ENCODE measurements at places on chromosomes 16 and 17.

- DNase-seq, result no peak
Observed at GRCh38 chr17:7916385-7916682, 245 bp upstream of the RNF227 start.

DNA sequence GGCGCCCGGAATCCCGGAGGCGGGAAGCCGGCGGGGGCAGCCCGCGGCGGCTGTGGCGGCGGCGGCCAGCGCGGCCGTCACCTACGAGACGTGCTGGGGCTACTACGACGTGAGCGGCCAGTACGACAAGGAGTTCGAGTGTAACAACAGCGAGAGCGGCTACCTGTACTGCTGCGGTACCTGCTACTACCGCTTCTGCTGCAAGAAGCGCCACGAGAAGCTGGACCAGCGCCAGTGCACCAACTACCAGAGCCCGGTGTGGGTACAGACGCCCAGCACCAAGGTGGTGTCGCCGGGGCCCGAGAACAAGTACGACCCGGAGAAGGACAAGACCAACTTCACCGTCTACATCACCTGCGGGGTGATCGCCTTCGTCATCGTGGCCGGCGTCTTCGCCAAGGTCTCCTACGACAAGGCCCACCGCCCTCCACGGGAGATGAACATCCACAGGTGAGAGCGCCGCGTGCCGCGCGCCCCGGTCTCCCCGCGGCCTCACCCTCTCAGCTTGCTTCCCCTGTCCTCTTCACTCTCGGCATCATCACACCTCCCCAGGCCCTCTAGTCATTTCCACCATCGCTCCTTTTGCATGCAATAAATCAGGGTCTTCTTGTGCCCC lies 706 bp downstream of the SHISA6 start:
- DNase-seq, result no peak

- DNase-seq, result no peak
Observed at GRCh38 chr17:530851-531250, 178.2 kb upstream of the RPH3AL start.

DNA sequence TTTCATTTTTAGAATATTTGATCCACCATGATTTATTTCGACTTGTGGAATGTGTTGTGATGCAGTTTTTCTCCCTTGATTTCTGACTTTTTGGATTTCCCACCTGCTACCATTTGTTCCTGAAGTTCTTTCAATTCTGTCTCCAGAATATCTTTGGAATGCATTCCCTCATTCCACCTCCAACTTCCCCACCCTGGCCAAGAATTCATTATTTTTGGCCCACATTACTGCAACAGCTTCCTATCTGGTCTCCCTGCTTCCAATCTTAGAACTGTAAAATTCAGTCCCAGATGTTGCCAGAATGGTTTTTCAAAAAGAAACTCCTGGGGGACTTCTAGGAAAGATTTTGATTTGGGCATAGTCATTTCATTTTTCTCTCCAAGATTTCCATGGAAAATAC lies 182.3 kb upstream of the HS3ST4 start:
- no peak for DNase-seq

DNA sequence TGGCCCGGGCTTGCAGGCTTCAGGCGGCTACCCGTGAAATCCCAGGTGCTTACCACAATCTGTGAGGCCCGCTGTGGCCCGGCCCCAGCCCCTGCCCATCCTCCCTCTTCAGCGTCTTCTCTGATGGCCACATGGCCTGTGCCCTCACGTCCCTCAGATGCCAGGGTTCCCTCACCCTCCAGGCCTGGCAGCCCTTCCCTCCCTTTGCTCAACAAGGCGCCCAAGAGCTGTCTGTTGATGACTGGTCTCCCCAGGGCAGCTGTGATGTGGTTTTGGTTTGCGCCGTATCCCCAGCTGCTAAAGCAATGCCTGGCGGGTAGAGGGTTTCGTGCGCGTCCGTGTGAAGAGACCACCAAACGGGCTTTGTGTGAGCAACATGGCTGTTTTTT lies 35.1 kb downstream of the PMM2 start:
- DNase-seq, result no peak

DNA sequence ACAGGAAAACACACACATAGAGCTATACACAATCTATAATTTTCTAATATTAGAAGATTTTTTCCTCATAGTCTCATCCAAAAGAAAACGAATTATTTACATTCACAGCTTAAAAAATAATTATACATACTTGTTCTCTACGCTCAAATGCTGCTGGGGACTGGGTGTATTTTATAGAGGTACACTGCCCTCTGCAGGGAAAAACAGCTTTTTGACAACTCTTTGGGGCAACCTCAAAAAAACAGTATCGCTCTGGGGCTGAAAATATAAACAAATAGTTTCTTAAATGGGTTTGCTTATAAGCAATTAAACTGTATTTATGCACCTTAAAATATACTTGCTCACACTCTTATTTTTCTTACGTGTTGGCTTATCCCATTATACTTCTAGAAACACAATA lies 261.8 kb upstream of the PSMD7 start:
- DNase-seq, result peak; percentile 36

- no peak for DNase-seq
Observed at GRCh38 chr17:77570565-77570898, 388.0 kb upstream of the TNRC6C start.

DNA sequence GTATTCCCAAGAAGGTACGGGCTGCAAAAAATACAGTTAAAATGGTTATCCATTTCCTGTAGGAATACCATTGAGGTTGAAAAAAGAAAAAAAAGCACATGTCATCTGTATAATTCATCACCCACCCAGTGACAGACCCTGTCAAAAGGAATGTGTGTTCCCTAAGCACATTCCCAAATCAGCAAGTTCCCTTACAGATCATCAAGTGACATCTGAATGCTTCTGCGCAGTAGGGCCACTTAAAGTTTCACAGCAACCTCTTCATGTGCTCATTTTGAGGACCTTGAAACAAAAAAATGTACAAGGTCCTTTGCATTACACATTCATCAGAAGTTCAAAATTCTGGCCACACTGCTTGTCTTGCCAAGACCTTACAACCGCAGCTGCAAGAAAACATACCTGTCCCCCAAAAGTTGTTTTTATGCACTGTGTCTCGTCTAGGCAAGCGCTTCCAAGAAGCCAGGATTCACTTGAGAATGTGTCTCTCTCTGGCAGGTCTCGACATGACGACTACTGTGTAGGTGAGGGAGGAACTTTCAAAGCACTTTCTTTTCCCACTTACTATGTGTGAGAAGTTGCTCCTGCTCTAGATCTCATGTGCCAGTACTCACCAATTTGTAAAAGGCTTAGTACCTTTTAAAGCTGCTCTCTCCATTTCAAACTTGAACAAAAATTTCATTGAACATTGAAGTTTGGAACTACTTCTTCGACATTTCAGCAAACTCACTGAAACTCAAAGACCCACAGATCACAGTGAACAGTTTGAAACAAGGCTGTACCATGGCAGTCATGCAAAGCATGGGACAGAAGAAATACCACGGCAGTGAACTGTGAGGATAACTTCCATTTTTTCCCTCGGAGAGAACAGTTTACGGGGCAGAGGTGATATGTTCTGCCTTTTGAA lies 4.3 kb upstream of the POLG2 start:
- no peak for DNase-seq

DNA sequence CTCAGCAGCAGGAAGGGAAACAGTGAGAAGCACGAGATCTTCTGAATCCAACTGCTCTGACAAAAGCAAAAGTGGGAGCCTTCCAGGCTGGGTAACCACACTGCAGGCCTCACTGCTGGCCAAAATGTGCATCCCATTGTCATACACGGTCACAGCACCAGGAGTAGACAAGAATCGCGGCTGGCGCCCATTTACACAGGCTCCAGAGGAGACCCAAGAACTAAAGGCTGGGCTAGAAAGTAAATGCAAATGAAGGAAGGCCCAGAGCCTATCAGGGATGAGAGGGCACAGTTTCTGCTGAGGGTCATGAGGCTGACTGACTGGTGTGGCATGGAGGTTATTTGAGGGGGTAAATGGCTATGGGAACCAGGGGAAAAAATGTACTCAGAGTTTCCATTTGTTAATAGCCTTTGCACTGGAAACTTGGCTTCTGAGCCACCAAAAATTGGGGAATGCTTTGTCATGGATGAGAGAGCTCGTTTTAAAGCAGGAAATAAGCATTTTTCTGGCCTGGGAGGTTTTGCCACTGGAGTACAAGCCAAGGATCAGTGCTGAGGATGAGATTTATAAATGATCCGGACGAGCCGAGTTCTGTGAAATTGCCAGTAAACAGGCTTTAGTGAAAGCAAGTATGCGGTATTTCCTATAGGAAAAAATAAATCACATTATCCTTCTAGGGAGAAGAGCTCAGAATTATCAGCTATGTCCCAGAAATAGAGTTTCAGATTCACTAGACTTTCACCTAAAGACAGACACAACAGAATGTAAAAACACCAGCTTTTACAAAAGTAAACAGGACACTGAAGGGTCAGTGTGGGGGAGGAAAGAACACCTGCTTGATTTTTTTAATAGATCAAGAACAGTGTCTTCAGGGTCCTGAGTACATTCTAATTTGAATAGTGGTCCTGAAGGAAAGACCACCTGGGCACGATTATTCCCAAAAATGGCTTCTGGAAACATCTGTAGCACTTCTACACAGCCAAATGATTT lies 66.9 kb upstream of the GSG1L start:
- peak; percentile 1 for DNase-seq

DNA sequence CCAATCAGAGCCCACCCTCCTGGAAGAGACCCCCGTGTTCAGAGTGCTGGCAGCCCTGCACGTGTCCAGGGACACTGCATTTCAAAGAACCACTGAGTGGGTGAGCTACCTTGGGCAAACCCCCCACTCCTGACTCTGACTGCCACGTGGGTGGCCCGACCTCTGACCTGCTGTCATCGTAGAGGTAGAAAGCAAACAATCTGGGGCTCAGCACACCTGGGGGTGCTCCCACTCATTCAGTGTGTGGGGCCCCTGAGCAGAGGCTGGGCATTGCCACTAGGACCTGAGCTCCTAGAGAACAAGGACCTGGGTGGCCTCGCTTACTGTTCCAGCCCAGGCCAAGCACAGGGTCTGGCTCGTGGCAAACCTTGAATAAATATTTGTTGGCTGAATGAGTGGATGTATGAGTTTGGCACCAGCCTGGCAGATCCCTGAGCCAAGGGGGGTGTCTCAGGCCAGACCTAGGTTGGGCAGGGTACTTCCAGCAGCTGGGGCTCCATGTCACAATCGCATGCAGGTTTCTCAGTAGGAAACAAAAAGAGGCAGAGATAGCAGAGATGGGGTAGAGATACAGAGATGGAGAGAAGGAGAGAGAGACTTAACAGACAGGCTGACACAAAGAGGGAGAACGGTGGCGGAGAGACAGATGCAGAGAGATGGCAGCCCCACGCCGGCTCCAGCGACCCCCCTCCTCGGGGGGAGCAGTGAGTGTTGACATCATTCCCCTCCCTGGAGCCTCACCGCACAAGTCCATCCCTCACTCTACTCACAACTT lies 5.4 kb upstream of the DRC7 start:
- DNase-seq, result no peak

DNA sequence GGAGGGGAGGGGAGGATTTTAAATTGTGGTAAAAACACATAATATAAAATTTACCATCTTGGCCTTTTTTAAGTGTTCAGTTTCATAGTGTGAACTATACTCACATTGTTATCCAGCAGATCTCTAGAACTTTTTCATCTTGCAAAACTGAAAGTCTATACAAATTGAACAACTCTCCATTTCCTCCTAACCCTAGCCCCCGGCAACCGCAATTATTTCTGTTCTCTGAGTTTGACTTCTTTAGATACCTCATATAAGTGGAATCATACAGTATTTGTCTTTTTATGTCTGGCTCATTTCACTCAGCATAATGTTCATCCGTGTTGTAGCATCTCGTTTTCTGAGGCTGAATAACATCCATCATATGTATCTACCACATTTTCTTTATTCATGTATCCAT lies 30.0 kb upstream of the MRTFB start:
- DNase-seq, result no peak

- peak; percentile 51 for DNase-seq
Observed at GRCh38 chr17:57121308-57122042, 36.4 kb downstream of the AKAP1 start.

DNA sequence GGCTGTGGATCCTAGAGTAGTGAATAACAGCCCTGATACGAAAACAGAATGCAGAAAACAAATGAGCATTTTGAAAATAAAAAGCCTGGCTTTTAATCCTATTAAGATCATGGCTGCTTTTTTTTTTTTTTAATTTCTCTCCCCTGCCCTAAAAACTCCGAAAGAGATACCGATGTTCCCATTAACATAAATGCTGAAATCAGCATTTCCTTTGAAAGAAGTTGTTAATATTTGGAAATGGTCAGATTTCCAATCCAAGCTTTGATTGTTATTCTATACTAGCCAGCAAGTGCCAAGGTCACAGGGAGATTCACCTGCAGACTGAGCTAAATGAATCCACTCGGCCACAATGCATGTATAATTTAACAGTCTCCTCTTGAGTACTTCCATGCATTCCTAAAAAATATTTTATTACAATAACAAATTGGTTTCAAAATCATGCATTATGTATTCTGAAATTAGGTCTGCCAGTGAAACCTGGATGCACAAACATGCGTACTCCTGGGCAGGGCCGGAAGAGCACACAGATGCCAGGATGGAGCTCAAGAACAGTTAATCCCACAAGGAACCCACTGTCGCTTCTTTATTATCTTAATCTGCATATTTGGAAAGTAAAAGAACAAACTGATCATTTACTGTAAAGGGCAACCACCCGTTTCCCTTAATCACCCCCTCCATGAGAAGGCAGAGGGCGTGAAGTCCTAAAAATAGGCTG lies 521.5 kb upstream of the ZFHX3 start:
- no peak for DNase-seq

- DNase-seq, result no peak
Observed at GRCh38 chr17:48611213-48611612, 396 bp upstream of the HOXB7 start.

- no peak for DNase-seq
Observed at GRCh38 chr17:78973792-78974520, 5.8 kb downstream of the LGALS3BP start.

All from neuronal stem cell (in vitro differentiated cells).